ENCODE measurements at places on chromosomes 7 and 10. TPM values are rescaled to one million over a fixed set of nuclear protein-coding genes. Genes with fewer than 3 reads are reported as not detected.
A peak's percentile ranks its signal among the peaks of the same experiment; 100 is the strongest.

- ATAC-seq: no peak
Measured at GRCh38 chr7:130982160-130982638, 248.2 kb upstream of the KLF14 start.

- ATAC-seq: no peak
Measured at GRCh38 chr10:18577823-18578685, 73.3 kb downstream of the NSUN6 start.

DNA sequence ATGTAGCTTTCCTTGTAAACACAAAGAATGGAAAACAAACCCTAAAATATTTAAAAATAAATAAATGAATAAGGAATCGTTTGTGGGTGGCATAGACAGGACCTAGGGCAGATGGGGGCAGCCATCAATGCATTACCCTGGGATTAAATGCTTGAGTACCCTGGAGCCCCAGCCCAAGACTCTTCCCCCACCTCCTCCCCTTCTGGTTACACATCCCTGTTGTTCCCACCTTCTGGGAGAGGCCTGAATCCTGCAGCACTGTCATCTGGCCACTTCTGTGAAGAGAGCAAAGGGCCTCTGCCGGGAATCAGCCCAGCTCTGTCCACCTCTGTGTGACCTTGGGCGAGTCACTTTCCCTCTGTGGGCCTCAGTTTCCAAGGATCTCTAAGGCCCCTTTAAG lies 61.6 kb upstream of the COL13A1 start:
- ATAC-seq: no peak

DNA sequence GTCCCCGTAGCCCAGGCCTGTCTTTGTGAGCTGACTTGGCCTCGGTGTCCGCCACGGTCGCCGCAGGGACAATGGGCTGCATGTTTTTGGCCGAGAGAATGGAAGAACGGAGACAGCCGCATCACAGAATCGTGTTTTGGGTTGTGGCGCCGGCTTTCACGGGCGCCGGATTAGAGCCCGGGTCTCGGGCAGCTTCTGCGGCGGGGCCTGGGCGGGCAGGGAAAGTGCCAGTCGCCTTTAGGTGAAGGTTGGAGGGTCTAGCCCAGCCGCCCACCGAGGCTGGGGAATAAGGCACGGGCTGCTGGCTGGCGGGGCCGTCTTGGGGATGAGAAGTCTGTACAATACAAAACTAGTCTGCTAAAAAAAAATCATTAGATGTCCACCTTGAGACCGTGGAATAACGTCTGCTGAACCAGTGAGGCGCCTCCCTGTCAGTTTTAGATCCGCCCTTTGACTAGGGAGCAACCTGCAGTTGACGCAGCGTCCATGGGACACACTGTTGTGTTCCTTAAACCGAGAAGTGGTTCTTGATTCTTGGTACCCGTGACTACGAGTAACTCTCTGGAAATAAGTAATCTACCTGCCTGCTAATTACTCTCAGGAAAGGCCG lies 577 bp downstream of the DNAJB9 start:
- peak; percentile 5 for ATAC-seq

- ATAC-seq: peak; percentile 91
Measured at GRCh38 chr10:21078410-21079329, 181.6 kb upstream of the NEBL start.

GRCh38 chr10:110699859-110700468 lies 55.8 kb downstream of the RBM20 start:
- no peak for ATAC-seq

DNA sequence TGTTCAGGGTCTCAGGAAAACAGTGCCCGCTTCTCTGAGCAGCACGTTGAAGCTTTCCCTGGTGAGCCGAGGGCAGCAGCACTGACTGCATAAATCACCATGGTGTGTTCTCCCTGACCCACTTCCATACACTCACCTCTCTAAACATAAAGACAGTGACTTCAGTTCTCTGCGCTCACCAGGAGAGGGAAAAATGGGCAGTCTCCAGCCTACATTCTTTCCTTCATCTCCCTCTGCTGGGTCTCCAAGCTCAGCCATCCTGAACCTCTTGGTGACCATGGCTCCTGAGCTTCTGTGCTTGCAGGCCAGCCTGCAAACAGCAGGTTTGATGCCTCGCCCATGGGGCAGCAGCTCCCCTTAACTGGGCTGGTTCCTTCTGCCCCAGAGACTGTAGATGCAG lies 236.6 kb upstream of the ZNF32 start:
- no peak for ATAC-seq

- ATAC-seq: peak; percentile 80
Measured at GRCh38 chr7:134420424-134421125, 38.3 kb downstream of the AKR1B1 start.

DNA sequence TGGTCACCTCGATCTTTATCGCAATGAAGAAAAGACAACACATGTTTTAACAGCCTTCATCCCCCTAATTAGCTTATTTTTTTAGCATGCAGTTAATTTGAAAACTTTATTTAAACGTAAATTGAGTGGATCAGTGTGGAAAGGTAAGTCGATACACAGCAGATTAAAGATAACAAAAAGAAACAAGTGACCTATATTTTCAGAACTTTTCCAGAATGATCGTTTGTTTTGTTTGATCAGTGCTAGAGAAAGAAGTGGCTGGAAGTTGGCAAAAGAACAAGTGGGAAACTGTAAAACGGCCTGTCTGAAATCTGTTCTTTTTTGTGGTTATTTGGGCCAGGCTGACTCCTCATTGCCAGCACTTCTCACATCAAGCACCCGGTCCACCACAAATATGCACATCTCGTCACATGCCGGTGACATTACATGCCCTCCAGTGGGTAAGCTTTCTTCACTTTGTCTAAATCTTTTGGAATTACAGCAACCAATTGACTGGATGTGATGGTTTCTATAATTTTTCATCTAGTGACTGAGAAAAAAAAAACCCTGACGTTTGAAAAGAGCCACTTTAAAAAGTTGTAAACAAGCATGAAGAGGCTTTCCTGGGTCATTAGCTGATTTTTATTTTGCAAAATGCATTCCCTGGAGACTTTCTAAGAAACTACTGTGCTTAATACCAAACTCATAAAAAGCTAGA lies 33.2 kb downstream of the C7orf33 start:
- no peak for ATAC-seq

- ATAC-seq: no peak
Measured at GRCh38 chr7:136064081-136064480, 86.9 kb upstream of the MTPN start.

DNA sequence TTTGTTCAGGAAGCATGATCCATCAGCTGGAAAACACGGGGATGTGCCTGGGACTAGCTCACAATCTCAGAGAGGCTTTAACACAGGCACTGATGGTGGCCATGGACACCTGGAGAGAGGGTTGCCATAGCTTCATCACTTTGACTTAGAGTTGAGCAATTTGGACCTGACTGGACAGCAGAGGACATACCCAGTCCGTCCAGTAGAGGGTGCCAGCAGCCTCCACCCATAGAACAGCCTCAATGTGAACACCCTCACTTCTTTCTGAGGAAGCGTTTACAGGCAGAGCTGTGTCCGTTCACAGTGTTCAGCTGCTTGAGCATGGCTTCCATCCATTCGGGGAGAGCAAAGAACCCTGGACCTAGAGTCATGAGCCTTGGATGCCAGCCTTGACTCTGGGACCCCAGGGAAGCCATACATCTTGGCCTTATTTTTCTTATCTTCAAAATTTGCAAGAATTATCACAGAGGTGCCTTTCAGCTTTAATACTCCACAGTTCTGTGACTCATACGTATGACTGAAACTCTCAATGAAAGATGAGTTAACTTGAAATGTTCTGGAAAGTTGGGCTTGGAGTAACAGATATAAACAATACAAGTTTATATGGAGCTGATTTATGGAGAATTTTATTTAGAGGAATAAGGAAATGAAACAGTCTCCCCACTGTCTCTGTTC lies 302.9 kb upstream of the PODXL start:
- ATAC-seq: peak; percentile 94

GRCh38 chr7:50397971-50398324 lies 52.2 kb downstream of the FIGNL1 start:
- ATAC-seq: no peak

DNA sequence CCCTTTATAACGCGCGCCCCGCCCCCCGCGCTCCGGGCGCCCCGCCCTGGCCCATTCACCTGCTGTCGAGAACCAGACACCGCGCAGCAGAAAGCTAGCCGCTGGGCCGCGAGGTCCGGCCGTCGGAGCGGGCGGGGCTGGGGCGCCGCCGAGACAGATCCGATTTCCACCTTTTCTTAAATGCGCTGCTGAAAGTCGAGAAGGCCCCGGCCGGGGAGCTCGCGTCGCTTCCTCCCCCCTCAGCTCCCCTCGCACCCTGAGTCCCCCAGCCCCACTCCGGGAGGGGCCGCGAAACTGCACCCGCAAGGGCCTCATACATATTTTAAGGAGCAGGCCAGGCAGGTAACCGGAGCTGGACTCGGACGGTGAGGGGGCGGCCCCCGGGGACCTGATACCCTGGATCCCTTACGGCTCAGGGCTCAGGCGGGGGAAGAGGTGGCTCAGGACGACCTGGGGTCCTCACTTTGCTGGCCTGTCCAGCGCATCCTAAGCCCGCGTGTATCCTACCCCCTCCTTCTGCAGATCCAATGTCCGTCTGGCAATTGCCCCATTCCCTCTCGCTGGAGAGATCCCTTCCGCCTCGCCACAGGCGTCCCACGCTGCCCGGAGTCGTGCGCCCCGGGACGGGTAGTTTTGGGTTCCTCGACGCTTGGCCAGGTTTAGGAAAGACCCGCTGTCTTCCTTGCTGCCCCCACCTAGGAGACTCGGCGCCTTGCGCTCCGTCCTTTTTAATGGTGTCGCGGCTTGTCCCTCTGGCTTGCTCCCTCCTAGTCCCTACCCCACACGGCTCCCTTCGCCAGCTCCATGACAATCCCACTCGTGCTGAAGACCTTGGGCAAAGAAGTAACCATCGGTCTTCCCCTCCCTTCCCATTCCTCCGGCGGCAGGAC lies 170.6 kb downstream of the UBE2H start:
- no peak for ATAC-seq

DNA sequence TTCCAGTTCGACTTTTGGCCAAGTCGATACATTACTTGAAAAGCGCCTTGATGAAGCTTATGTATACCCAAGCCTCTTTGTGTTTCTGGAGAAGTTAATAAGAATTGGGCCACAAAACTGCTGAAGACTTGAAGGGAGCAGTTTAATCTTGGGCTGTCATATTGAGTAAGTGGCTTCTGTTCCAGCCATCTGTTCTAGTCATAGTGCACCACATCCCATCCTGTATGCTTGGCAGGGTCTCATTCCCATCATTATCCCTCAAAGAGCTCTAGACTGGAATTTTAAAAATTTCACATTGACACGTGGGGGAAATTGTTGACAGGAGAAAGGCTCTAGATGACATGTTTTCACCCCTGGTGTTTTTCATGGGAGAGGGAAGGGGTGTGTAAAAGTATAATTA lies 196.6 kb upstream of the PLPP4 start:
- ATAC-seq: no peak

- ATAC-seq: no peak
Measured at GRCh38 chr7:34389332-34390078, 268.5 kb upstream of the NPSR1 start.

DNA sequence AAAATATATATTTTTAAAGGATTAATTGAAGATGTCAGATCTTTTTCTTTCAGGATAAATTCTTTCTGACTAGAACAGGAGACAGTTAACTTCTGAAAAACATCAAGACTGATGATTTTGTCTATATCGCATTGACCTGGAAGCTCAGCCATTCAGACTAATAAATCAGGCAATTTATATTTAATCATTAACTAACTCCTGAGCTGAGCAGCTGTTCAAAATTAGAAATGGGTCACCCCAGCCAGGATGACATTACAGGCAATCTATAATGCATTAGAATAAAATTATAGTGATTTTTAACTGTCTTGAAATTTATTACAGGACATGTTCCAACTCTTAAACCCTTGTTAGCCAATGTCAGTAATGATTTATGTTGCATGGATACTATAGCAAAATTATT lies 139.9 kb downstream of the CDCA7L start:
- no peak for ATAC-seq

DNA sequence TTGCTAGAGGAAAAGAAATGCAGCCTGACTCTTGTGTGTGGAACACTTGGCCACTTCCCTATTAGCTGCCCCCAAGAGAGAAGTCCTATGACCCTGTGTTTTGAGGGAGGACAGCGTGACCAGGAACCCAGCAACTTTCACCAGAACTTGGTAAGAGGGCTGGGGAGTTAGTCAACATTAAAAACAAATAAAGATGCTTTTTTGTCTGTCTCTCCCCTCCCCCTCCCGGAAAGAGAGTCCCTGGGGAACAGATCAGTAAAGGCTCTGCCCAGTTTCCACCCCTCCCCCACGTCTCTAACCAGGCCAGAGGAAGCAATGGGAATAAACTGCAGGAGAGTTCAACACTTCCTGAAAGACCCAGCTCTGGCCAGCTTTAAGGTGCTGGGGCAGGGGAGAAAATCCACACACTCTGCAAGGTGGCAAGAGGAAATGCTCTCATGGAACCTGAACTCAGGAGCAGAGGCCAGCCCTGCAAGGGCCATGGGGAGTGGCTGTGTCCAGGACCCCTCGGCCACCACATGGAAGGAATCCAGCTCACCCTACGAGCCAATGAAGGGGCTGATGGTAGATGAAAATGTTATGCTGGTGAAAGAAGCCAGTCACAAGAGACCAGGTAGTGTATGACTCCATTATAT lies 21.5 kb downstream of the SH3PXD2A start:
- no peak for ATAC-seq

GRCh38 chr7:33091111-33091531 lies 18.1 kb downstream of the RP9 start:
- no peak for ATAC-seq

DNA sequence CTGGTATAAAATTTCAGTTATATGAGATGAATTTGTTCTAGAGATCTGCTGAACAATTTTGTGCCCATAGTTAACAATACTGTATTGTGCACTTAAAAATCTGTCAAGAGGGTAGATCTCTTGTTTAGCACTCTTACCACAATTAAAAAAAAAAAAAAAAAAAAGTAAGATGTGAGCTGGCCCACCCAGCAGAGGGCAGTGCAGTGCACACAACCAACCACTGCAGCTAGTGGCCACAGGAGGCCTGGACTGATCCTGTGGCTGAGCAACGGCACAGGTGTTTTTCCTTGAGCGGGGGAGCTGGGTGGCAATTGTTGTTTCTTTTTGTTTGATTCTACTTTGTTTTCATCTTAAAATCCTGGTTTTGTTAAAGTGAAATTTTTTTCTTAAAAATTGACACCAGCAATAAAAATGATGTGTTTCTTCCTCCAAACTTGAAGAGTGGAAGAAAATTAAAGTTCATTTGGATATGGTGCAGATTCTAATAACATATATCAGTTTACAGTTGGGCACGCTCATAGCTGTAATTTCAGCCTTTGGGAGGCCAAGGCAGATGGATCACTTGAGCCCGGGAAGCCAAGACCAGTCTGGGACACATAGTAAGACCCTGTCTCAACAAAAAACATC lies 171.1 kb upstream of the TBX20 start:
- ATAC-seq: no peak

- ATAC-seq: no peak
Measured at GRCh38 chr7:77348371-77348813, 67.8 kb downstream of the GSAP start.

Gene VGF
- 61.6 TPM for total RNA-seq

Gene INHBA
- total RNA-seq: 1.00 TPM

Gene RPEL1
- 0.09 TPM for total RNA-seq

Gene NIPSNAP2
- total RNA-seq: 42.0 TPM

Gene TEX47
- total RNA-seq: 0.53 TPM

Gene SPDYE2
- total RNA-seq: 0.43 TPM

Gene OR2A5
- total RNA-seq: 0.19 TPM

Gene MSMB
- not detected for total RNA-seq
